Dorsolateral prefrontal cortex (tissue), 122 donors: ENCODE measurements at places on chromosomes 13 and 19.

- no peak for DNase-seq
Observed at GRCh38 chr19:38676023-38676877, 28.8 kb downstream of the ACTN4 start.

DNA sequence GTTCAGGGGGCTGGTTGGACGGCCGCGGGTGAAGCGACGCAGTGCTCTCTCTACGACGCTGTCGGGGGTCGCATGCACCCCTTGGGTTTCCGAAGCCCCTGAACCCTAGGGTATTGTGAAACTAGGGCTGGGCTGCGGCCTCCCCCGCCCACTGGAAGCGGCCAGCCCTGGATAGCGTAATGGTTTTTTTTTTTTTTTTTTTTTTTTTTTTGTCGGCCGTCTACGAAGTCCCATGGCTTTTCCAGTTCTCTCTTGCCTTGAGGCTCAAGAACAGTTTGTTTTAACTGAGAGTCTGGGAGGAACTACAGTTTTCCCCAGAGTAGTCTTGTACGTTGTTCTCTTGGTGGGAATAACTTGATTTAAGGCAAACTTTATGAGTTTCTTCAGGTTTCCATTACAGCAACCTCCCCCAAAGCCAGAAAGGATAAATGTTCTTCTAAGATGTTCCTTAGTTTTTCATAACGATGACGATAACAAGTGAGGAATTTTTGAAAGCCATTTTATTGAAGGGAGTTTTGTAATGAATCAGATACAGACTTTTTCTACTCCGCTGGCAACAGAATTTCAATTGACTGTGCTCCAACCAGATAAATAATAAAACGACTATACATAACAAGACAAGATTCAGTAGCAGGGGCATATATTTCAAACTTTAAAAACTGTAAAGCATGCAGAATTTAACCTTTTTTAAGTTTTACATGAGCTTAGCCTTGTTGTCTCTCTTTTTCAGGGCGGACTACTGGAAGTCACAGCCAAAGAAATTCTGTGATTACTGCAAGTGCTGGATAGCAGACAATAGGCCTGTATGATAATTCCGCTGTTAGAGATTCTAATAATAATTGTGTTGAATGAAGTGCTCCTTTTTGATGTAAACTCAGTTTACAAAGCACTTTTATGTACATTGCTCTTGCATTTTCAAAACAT lies 867 bp downstream of the WBP4 start:
- no peak for DNase-seq

DNA sequence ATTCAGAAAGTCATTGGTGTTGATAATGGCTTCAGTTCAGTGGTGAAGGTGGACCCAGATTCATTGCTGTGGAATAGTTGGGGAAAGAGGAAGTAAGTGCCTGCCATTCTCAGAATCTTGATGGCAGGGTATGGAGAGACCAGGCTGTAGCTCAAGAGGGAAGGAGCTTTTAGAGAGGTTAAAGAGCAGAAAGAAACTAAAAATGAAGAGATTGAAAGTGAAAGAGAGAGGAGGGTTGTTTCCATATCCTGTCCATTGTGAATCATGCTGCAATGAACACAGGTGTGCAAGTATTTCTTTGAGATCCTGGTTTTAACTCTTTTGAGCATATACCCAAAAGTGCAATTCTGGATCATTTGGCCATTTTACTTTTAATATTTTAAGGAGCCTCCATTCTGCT lies 12.5 kb downstream of the GJB6 start:
- no peak for DNase-seq

- peak; percentile 92 for DNase-seq
Observed at GRCh38 chr19:43619262-43620060, at the start of gene ZNF428. TSS of gene ZNF428 (minus strand) at chr19:43619629. CDS start at chr19:43614304, 5,325 bp downstream.

GRCh38 chr19:4967738-4968461 lies 1.0 kb upstream of the KDM4B start:
- DNase-seq = no peak

DNA sequence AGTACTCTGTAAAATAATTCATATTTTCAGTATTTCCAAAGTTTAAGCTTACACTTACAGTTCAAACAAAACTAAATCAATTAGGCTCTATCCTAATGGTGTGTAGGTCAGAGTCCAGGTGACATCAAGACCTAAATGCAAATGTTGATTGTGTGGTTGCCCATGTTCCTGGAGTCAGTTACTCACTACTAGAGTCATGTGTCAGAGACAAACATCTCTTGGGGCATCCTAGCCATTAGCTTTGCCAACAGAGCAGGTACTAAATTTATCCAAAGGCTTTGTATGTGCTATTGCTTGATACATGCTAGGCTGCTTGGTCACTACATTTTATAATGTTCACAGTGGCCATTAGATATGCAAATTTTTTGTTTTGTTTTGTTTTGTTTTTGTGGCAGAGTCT lies 11.7 kb downstream of the SPRY2 start:
- no peak for DNase-seq

DNA sequence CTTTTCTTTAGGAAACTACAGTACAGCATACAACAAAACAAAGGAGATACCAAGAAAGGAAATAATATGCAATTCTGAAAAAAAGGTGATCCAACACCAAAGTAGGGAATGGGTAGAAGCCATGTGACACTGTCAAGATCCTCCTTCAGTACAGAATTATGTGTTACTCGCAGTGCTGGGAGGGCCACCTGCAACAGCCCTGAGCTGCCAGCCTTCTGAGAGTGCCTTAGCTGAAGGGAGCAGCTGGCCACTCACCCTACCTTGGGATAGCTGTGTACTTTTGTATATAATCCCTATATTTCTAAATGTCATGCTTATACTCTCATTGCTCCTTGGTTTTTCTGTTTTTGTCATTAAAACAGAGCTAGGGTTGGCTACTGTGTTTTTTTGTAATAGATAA lies 1518.2 kb upstream of the PCDH20 start:
- no peak for DNase-seq

GRCh38 chr13:36718686-36719085 lies 44.9 kb downstream of the SERTM1 start:
- no peak for DNase-seq

- peak; percentile 31 for DNase-seq
Observed at GRCh38 chr19:49997709-49998108, 27.5 kb downstream of the VRK3 start.

DNA sequence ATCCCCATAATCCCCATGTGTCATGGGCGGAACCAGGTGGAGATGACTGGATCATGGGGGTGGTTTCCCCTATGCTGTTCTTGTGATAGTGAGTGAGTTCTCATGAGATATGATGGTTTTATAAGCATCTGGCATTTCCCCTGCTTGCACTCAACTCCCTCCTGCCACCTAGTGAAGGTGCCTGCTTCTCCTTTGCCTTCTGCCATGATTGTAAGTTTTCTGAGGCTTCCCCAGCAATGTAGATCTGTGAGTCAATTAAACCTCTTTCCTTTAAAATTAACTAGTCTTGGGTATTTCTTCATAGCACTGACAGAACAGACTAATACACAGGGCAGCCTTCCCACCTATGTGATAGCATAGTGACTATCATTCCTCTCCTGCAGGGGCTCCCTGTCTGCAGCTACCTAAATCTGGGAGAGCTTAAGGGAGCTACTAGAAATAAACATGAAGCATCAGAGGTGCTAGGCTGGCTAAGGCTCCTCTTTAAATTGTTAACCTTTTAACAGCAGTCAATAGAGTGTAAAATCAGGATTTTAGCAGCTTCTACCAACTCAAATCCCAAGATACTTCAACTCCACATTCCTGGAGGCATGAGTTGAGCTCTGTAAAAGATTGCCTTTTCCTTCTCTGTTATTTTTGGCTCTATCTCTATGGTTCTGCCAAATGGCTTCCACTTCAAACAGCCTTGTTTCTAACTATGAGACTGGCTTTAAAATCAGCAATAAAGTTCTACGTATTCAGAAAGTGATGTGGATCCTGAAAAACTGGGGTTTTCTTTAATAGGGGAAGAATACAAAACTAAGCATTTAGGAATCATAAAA lies 112.3 kb downstream of the VWA8 start:
- DNase-seq = no peak

GRCh38 chr19:46402725-46403124 lies 10.6 kb downstream of the CCDC8 start:
- DNase-seq = no peak

DNA sequence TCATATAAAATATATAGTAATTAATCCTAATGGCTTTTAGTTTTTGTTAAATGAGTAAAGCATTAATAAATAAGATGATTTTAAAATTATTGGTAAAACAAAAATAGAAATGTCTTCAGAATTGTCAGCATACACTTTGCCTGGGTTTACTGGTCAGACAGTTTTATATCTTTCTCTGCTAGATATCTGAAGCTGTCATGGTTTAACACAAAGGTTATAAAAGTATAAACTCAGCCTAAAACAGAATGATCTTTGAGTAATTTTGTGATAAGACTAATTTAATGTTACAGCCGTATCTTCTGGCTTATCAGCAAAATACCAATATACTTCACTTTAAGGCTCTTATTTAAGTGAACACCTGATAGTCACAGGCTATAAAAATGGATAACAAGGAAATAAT lies 17.8 kb upstream of the NAA16 start:
- no peak for DNase-seq

DNA sequence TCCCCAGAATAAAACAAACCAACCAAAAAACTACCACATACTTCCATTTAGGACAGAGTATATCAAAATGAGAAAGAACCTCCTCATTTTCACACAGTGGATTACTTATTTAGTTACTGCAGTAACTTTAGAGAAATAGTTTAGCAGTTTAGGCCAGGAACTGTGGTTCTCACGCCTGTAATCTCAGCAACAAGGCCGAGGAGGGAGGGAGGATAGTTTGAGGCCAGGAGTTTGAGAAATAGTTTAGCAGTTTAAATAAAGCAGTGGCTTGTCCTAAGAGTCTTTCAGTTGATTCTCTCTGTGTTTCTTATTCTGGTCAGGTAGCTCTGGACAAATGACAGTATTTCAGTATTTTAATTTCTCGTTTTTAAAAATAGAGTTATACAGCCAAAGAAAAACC lies 9.4 kb downstream of the HMGB1 start:
- no peak for DNase-seq

- DNase-seq = no peak
Observed at GRCh38 chr19:6465006-6465405, 935 bp downstream of the CRB3 start.

- DNase-seq = no peak
Observed at GRCh38 chr19:42424712-42425131, 2.5 kb downstream of the LIPE start.

DNA sequence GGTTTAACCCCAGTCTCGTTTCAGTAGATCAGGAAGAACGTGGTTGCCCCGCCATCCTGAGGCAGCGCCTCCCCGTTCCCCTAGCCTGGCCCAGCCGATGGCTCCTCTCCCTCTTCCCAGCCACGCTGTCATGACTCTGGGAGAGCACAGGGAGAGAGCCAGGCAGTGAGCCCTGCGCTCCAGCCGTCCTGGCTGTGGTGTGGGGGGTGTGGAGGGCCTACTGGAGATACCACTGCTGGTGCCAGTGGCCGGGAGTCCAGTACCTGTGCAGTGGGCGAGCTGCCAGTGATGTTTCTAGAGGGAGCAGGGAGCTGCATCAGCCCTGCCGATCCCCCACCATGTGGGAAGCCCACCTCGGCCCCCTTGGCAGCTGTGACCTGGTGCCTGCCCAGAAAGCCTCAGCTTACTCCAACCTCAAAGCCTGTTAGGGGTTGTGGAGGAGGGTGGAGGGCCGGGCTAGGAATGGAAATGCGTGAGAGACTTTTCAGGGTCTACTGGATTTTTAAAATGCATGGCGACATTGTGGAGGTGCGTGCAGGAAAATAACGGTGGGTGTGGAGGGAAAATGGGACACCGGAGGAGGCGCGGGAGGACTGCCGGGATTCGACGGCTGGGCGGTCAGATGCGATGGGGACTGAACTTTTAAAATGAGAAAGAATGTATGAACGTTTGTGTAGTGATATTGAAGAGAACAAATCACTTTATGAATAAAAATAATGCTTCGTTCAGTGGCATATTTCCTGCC lies 4.9 kb downstream of the TEX29 start:
- no peak for DNase-seq

GRCh38 chr19:19262190-19263057 lies 10.7 kb downstream of the TM6SF2 start:
- DNase-seq = no peak

- DNase-seq = no peak
Observed at GRCh38 chr19:44745341-44745831, 3.1 kb upstream of the BCL3 start.

DNA sequence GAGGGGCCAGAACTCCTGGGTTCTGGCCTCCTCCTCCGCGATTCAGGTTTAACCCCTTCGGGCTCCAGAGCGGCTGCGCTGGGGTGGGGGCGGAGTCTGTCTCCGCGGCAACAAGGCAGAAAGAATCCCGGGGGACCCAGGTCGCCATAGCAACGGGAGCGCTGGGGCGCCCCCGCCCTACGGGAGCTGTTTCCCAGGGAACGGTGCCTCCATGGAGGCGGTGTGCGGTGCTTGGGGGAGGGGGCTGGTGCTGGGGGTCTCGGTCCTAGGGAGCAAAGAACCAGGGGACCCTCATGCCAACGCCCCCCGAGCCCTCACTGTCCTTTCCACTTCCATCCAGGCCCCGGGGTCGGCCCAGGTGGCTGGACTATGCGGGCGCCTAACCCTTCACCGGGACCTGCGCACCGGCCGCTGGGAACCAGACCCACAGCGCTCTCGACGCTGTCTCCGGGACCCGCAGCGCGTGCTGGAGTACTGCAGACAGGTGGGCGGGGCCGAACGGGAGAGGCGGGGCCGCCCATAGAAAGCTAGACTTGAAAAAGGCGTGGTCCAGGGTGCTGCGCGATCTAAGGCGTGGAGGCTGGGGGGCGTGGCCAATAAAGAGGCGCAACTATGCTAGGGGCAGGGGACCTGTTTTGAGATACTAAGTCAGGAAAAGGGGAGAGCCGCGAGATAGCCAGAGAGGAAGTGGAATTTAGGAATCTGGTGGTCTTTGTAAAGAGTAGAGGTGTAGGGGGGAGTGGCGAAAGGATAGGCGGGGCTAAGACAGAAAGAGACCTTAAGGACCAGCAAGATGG lies 1.2 kb downstream of the APLP1 start:
- peak; percentile 83 for DNase-seq

- DNase-seq = no peak
Observed at GRCh38 chr13:41370736-41371135, 59.7 kb downstream of the NAA16 start.

GRCh38 chr13:40158218-40158617 lies 502.8 kb downstream of the COG6 start:
- DNase-seq = no peak

- DNase-seq = no peak
Observed at GRCh38 chr13:89930861-89931260, 1416.6 kb upstream of the MIR17HG start.
